ENCODE measurements at places on chromosomes 2 and 18.

DNA sequence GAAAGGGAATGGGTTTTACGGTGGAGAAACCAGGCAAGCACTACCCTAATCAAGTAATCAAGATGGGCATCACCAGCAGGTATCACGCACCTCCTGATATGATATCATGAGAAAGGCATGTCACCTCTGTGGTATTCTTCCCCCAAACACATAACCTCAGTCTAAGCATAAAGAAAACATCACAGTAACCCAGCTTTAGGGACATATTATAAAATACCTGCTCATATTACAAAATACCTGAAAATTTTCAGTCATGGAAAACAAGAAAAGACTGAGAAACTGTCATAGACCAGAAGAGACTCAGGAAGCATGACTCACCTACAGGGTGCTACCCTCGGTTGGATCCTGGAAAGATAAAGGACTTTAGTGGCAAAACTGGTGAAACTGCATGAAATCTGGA is 30.5 kb downstream of the GCKR start:
- DNase-seq = no peak

GRCh38 chr2:96486696-96487095 is 18.5 kb downstream of the NEURL3 start:
- no peak for DNase-seq

DNA sequence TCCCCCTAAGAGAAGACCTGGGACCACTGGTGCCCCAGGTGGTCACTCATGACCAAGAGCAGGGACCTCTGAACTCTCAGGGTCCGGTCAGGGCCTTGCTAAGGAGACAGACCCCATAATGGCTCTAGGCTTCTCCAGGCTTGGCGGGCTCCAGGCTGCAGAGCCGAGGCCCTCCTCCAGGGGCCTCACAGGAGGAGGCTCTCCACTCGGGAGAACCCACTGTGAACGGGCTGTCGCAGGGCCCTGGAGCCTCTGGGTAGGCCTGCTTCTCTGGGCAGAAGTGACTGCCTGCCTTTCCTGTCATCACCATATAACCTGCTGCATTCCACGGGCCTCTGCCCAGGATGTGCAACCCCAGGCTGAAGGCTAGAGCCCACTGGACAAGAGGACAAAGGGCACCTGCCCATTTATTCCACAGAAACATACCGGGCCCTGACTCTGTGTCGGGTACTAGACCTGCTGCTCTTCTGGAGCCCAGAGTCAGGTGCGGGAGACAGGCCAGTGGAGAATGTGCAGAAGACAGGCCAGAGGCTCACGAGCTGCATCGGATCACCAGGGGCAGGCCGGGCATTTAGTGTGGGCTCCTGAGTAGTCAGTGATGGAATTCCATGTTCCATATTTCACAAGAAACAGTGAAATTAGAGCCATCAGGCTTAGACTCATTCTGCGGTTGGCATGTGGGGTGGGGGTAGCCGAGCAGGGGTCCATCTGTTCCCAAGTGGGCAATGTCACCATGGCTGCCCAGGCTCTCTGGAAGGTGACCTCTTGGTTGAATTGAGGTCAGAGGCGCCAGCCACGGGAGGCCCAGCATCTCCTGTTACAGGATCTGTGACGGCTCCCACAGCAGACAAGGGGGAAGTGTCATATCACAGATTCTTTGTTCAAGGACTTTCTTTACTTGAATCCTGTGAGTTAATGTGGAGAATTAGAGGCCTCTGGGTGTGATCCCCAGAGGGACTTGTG is 220.8 kb downstream of the SH3RF3 start:
- DNase-seq = no peak

DNA sequence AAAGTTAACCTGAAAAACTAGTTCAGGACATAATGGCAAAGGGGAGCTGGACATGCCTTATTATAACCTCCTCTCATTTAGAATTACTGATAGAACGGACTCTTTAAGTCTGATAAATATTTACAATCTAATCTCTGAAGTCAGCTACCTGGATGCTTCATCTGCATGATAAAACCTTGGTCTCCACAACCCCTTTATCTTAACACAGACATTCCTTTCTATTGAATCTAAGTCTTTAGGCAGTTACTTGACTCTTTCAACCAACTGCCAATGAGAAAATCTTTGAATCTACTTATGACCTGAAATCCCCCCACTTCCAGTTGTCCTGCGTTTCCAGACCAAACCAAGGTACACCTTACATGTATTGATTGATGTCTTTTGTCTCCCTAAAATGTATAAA is 191.2 kb upstream of the LRRTM4 start:
- DNase-seq = no peak

DNA sequence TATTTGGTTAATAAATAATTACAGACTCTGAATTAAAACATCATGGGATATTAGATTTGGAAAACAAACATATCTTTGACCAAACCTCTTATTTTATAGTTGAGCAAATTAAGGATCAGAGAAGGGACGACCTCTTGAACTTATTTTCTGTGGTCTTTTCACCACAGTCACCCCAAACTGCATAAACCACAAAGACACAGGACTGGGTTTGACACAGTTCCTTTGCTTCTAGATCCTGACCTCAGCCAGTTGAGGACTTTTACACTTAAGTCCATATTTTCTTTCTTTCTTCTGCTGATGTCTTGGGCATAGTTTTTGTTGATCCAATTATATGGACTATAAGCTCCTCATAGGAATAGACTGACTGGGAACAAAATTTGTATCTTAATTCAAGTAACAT is 234.0 kb upstream of the SLC14A2 start:
- DNase-seq = no peak

- no peak for DNase-seq
These were observed 12.2 kb downstream of the PKDCC start for GRCh38 chr2:42060028-42060427.

DNA sequence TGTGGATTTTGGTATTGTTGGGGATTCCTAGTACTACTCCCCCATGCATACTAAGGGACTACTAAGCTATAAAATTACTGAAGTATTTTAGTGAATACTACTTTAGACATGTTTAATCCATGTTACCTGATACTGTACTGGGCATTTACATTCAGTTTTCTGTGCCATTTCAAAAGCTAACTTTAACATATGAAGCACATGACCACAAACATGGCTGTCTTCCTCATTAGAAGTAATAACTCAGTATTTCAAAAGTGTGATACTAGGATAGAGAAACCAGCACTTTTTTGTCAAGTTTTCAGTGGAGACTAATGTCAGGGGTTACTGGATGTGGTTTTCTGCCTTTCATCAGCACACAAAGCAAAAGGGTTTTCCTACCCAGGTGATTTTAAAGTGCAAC is 27.9 kb downstream of the WDR33 start:
- no peak for DNase-seq

DNA sequence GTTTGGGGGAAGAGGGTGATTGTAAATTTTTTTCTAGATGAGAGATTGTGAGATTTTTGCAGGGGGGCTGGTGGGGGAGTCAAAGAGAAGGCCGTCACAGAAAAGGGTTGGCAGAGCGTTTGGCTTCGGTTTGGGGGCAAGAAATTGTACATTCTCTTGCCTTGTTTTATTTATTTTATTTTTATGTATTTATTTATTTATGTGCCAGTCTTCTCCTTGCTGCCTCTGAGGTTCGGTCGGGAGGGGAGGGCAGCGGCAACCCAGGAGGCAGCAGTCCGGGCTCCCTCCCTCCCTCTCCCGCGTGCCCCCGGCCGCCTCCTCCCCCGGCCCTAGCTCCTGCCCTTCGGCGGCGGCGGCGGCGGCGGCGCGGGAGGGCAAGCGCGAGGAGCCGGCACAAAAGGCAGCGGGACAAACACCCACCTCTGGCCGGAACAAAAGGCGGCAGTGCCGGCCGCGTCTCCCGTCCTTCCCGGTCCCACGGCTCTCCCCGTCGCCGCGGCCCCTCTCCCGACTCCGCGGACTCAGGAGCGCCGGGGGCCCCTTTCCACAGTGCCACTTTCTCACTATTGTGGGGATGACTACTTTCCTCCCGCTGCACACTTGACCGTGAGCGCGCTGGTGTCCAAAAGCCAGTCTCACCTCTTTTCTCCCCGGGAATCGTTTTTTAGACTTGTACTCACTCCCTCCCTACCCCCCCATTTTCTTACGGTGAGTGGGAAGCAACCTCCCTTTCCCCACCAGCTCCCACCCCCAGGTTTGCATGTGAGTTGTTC is 1.2 kb downstream of the BCL11A start:
- no peak for DNase-seq

DNA sequence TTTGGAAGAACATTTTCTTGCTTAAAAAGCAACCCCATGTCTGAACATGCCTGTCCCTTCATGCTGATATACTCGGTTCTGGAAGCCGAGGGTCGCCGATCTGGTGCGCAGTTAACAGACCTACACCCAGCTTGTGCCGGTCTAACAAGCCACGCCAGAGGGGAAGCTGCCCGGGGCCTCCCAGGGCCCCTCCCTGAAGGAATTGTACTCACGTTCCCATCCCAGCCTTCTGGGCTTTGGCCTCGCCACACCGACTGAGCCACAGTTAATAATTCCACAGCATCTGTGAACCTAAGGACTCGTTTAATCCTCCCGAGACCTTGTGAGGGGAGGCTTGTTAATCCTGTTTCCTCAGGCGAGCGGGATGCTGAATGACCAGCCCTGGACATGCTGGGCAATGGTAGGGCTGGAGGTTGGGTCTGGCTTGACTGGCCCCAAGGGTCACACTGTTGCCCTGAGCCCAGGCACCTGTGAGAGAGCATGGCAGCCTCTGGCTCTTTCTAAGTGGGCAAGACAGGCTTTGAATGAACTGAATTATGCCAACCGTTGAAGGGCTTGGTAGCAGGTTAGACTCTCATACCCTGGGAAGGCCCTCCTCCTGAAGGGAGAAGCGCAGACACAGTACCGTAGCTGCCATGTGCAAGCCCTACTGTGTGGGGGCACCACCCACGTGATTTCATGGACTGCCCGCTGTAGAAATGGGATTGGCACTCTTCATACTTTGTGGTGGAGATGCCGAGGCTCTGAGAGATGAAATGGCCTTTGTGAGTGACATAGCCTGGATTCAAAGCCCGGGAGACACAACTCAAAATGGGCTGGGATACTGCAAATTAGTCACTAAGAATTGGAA is 27.9 kb upstream of the ODC1 start:
- no peak for DNase-seq

GRCh38 chr2:217520356-217521010 is 482.3 kb downstream of the TNS1 start:
- DNase-seq = no peak

GRCh38 chr2:237196866-237197618 is 111.4 kb downstream of the COPS8 start:
- no peak for DNase-seq

DNA sequence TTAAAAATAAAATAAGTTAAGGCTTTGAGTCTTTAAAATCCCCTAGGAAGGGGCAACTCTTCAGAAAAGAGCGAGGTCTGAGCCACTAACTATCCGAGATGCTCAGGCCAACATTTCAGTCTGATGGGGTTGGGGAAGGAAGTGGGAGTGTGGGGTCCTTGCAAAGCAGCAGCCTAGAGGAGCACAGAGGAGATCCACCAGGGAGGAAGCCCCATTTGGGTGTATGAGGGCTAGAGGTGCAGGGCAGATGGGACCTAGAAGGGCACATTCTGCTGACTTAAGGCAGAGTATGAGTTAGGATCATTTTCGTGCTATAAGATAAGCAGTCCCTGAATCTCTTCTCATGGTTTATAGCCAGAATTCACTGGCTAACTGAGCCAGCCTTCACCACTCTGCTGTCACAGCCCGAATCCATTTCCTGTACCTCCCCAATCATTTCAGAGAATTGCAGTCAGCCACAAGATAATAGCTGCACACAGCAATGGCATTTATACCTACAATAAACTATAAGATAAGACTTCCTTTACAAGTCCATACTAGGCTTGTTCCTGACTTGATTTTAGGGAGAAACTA is 37.0 kb downstream of the MRPL30 start:
- DNase-seq = no peak

DNA sequence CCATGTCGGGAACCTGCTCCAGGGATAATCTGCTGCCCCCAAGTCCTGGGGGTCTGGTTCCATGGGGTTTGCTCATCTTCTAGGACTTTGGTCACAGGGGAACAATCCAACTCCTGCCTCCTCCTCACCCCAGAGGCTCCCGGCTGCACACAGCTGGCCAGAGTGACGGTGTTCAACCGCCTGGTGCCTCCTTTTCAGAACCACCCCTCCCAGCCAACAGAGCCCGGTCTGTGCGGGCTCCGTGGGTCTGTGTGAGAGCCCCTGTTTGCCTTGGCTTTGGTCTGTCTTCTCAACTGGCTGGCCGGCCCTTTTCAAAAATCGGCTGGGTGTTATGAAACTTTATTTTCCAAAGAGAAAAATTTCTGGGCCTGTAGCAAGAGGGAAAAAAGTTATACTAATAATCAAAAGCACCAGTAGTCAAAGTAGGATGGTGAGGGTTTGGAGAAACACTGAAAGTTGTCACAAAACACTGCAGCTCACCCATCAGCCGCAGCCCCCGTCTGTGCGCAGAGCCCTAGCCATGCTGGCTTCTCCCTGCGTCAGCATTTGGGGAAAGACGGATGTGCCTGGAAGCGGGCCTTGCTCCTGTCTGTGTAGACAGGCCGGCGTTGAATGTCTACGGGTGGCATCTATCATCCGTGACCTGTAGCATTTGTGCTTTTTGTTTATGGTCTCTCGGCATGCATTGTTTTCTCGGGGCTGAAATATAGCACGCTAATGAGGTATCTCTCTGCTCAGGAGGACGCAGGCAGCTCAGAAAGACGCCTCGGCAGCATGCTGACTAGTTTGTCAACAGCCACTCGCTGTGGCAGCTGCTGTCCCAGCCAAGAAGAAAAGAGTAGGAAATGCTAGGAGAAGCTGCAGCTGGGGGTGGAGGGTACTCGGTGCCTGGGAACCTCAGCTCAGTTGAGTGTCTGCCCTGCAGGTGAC is 138.6 kb downstream of the GLI2 start:
- no peak for DNase-seq

DNA sequence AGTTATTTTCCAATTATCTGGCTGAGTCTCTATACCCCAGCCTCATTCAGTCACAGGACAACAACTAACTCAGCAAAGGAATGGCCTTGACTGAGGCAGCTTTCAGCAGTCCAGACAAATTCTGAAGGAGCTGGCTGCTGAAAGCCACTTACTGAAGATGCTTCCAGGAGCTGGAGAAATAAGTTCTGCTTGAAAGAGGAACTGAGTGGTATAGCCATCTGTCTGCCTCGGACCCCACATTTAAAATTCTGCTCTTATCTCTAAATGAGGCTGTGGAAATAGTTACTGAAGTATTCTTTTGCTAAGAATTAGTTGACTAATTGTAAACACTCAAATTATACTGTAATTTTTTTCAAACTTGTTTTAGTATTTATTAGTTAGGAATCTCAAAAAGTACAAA is 9.1 kb upstream of the GPD2 start:
- no peak for DNase-seq

GRCh38 chr2:122908159-122908558 is 1116.9 kb upstream of the CNTNAP5 start:
- DNase-seq = no peak

DNA sequence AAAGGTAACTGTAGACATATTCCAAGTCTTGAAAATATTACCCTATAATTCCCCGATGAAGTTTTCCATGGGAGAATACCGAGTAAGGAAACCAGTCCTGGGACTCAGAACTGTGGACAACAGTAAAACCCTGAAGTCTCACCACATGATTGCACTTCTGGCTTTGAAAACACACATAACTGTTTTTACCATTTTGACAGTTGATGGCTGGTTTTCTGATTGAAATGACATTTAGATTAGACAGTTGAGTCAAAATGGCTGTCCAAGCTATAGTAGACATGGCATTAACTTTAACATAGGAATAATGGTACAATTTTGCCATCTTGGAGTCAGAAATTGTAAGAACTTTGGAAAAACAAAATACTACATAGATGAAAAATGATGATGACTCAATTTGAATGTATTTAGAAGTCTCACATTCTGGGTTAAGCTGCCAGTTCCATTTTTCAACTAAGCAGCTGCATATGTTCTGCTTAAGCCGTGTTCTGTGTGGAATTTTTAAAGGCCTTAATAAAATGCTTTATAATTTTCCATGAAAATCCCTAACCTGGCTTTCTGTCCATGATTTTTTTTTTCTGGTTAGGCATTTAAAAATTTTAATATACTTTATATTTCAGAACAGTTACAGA is 38.3 kb upstream of the WIPF1 start:
- DNase-seq = no peak

Measured in stimulated activated CD8-positive, alpha-beta memory T cell treated with anti-CD3 and anti-CD28 coated beads, Interleukin-7, amount 100 ng/mL, for 48 hours (primary cell).